Activated CD4-positive, alpha-beta memory T cell treated with anti-CD3 and anti-CD28 coated beads, Interleukin-2, amount 10 ng/mL, durations not matched to agents 7 days and 5 days (primary cell): ENCODE measurements at places on chromosomes 5 and 9. TPM values are rescaled to one million over a fixed set of nuclear protein-coding genes. Genes with fewer than 3 reads are reported as not detected.

The GARIN3 gene
- 0.13 TPM for total RNA-seq

The MPDZ gene
- not detected for total RNA-seq

The SREK1IP1 gene
- total RNA-seq, result 30.0 TPM

The MELK gene
- 58.8 TPM for total RNA-seq

The NELFB gene
- total RNA-seq, result 59.6 TPM

The GPR151 gene
- total RNA-seq, result not detected

The BRINP1 gene
- total RNA-seq, result not detected

The C5orf52 gene
- total RNA-seq, result not detected

The SLC36A2 gene
- not detected for total RNA-seq

The TMEM174 gene
- total RNA-seq, result not detected

The PCDHGA3 gene
- total RNA-seq, result not detected

The ELOVL7 gene
- total RNA-seq, result 0.71 TPM

The MAP1B gene
- 0.25 TPM for total RNA-seq

The CARTPT gene
- not detected for total RNA-seq

The BTNL8 gene
- total RNA-seq, result not detected

The TJP2 gene
- 37.9 TPM for total RNA-seq

The RMRP gene
- 10,678 TPM for total RNA-seq

The CTNND2 gene
- not detected for total RNA-seq

The ZNF462 gene
- total RNA-seq, result 0.28 TPM
